Activated T-helper 9 cell treated with anti-CD3 and anti-CD28 coated beads, Interleukin-2, amount 50 U/mL, for 16 hours (primary cell): ENCODE measurements at places on chromosomes 2 and 18.

DNA sequence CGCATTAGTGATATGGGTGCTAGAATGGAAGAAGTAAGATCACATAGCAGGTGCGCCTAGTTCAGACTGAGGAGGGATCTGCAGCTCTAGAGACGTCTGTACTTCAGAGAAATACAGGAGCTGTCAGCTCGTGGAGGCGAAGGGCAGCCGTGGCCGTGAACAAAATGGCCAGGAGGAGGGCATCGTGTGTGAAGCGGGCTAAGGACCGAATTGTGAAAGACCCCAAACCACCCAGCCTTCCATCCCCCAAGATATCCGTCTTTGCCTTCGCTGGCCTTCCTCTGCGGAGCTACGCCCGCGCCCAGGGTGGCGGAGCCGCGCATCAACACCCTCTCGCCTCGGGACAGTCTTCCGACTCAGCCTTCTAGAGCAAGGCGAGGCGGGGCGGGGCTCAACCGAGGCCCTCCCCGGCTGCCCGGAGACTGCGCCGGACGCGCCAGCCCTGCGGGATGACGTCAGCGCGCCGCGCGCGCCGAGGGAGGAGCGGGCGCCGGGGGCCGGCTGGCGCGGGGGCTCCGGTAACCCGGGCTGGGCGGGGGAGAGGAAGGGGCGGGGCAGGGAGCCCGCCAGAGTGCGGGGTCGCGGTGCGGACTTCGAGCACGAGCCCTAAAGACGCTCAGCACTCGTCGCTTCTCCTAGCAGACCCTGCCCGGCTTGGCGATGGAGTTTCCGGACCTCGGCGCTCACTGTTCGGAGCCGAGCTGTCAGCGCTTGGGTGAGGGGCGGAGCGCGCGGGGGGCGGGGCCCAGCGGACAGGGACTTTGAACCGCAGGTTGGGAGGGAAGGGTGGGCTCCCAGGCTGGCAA lies at the start of gene ZFAND2B:
Gene ZFAND2B (plus strand): TSS at position 455 of the 806 bp plus-strand sequence. CDS start 206 bp downstream, at position 661.
- peak; percentile 94 for DNase-seq

GRCh38 chr2:42047488-42048298 lies at the start of gene PKDCC:
PKDCC (plus strand) TSS chr2:42048021; CDS start chr2:42048200, 179 bp downstream.
- peak; percentile 12 for DNase-seq

GRCh38 chr2:119179991-119180390 lies 21.4 kb upstream of the C1QL2 start:
- no peak for DNase-seq

GRCh38 chr2:119684518-119684917 lies 5.5 kb downstream of the TMEM177 start:
- DNase-seq, result no peak

GRCh38 chr18:7789856-7790552 lies 222.9 kb downstream of the PTPRM start:
- no peak for DNase-seq

DNA sequence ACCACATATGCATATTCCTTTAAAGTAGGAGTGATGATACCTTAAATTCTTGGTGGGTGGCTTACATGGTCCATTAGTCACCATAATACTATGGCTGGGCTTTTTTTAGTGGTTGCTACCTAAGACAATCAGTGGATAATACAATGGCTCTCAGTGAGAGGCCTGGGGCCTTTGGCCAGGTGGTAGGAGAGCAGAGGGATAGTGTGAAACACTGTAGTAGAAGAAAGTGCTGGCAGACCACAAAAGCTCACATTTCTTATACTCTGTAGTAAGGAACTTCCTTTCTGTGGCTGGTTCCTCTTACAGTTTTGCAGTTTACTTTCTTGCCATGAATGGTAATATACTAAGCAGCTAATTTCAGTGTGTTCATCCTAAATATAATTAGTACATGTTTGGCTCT lies 583.5 kb downstream of the XIRP2 start:
- DNase-seq, result no peak
